Stimulated activated CD4-positive, alpha-beta T cell treated with anti-CD3 and anti-CD28 coated beads, TNF-alpha, amount 100 ng/mL, for 1 hour (primary cell): ENCODE measurements at places on chromosomes 6 and 20.

DNA sequence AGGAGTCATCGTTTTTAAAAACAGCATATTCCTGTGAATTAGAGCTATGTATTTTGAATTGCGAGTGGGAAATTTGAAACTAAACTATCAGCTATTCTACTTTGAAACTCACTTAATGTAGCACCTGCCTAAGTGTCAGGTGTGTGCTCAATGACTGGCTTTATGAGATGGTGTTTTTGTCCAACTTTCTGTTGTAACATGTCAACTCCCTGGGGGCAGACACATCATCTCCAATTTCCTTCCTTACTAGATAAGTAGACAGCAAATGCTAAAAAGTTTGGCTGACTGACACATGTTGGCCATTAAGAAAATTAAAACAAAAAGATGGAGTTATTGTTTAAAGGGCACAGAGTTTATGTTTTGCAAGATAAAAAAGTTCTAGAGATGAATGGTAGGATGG lies 226.9 kb downstream of the TFAP2B start:
- DNase-seq: no peak

GRCh38 chr20:38129893-38130609 lies 35.0 kb downstream of the TGM2 start:
- DNase-seq: no peak

- DNase-seq: no peak
Measured at GRCh38 chr20:11120431-11120830, 446.6 kb upstream of the JAG1 start.

- no peak for DNase-seq
Measured at GRCh38 chr6:66866801-66867200, 1159.8 kb upstream of the EYS start.

- DNase-seq: no peak
Measured at GRCh38 chr6:65745614-65746013, 38.6 kb upstream of the EYS start.

DNA sequence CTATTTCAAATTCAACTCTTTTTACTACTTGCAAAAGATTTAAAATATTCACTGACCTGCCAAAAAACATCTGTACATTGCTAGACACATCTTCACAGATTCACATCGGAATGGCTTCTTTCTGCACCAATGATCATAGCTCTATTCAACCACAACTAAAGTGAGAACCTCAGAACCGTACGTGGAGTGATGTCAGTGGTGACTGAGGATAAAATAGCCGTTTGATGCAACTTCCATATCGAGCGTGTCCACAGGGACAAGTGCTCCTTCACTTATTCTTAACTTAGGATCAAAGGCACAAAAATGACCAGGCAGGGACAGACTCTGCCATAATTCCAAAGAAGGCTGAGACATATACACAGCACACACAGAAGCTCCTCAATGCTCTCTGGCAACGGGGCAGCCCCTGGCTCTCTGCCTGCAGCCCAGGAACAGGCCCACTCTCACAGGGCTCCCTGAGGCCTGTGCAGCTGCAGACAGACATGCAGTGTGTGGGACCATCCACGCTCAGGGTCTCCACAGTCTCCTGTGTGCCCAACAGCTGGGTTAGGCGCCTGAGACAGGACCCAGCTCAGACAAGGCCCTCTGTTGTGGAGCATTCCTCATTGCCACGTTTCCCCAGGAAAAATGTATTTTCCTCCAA lies 22.8 kb downstream of the FYN start:
- DNase-seq: no peak

GRCh38 chr20:51169813-51170212 lies 146.9 kb upstream of the KCNG1 start:
- DNase-seq: no peak

DNA sequence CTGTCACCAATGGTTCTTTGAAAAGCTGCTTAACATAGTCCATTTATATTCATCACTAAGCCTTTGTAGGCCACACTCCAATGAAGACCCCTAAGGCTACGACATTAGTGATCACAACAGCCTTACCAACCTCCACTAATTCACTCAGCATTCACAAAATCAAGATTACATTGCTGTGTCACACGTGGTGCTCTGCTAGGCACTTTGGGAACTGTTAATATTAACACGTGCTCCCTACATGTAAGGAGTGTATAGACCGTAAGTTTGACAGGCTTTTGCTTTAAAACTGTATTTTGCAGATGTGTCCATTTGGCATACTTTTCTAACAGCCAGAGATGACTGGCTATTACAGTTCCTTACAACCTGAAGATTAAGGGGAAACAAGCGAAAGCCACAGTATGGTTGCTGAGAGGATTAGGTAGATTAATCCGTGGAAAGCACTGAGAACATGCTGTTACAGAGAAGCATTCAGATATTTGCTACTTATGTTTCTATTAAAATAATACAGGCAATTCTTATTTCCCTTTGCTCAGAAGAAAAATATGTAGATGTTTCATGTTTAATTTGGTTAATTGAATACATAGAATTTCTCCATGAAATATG lies 69.7 kb downstream of the SAMD3 start:
- no peak for DNase-seq

GRCh38 chr6:116386581-116387299 lies 16.0 kb downstream of the DSE start:
- no peak for DNase-seq

DNA sequence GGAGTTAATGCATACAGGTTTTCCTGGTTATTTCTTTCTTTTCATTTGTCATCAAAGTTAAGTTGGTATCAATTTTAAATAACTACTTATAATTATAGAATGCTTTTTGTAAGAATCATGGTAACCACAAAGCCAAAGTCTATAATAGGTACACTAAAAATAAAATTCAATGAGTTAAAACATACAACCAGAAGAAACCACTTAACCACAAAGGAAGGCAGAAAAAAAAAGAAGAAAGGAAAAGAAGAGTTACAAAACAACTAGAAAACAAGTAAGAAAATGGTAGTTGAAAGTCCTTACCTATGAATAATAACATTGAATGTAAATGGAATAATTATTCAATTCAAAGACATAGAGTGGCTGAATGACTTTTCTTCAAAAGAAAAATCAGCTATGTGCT lies 45.6 kb downstream of the THBS2 start:
- DNase-seq: no peak

DNA sequence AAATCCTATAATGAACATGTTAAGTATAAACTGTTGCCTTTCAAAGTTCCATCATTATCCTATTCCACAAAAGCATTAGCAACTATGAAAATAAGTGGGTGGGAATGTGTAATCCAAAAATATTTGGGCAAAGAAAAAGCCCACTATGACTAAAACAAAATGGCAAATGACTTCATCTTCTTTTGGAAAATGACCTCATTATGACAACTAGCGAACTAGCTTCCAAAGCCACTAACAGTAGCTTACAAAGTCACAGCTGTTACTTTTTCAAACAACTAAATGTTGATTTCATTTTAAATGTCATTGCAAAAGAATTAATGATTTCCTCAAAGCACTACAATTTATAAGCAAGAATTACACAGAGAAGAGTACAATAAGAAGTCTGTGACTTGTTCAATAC lies 49.8 kb upstream of the RUNX2 start:
- DNase-seq: no peak

DNA sequence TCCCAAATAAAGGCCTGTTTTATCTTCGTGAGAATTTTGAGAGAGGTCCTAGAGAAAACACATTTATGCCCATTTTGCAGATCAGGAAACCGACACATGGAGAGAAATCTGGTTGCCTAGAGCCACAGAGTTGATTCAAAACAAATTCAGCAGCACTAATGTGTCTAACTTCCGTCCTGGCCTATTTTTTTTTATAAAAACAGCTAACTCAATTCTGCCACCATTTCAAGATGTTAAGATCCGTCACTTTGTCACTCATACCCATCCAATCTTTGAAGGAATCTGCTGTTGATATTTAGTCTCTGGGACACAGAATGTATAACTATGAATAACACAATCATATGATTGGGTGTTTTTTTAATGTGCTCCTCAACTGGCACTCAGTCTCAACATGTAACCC lies 611.1 kb upstream of the ARID1B start:
- no peak for DNase-seq

DNA sequence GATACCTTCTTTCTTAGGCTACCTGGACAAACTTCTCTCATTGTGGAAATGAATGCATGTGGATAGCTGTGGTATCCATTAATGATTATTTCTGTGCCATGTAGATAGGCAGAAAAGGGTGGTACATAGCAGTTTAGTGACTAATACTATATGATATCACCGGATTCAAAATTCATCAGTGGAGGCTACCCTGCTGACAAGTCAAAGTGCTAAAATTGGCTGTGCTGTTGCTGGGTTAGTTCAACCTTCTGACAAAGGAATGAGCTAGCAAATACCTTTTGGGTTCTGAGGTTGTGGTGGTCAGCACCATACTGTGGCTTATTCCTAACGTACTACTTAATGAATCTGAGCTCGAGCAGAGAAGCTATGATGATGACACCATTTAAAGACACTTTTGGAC lies 109.1 kb downstream of the TFAP2B start:
- no peak for DNase-seq

DNA sequence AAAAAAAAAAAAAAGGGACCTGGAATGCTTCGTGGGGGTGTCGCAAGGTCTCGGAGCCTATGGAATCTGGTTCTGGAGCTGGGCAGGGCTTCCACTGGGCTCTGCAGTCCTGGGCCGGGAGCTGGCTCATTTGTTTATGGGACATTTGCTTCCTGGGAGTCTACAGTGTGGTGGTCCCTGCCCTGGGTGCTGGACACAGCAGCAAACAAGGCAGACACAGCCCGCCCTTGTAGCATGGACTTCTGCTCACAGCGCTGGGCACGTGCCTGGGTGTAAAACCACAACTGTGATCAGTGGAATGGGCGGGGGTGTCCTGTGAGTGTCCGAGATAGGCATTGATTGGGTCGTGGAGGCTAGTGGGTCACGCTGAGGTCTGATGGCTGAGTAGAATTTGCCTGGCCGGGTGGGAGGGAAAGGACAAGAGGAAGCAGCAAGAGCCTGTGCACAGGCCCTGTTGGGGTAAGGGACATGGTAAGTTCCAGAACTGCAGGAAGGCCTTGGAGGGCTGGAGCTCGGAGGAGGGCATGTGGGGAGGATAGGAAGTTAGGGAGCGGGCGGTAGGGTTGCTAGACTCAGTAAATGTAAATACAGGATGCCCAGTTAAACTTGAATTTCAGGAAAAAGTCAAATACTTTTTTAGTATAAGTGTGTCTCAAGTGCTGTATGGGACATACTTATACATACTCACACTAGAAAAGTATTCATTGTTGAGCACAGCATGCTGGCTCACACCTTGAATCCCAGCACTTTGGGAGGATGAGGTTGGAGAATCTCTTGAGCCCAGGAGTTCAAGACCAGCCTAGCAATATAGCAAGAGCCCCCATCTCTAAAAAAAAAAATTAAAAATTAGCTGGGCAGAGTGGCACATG lies 61.3 kb upstream of the PMEPA1 start:
- no peak for DNase-seq

DNA sequence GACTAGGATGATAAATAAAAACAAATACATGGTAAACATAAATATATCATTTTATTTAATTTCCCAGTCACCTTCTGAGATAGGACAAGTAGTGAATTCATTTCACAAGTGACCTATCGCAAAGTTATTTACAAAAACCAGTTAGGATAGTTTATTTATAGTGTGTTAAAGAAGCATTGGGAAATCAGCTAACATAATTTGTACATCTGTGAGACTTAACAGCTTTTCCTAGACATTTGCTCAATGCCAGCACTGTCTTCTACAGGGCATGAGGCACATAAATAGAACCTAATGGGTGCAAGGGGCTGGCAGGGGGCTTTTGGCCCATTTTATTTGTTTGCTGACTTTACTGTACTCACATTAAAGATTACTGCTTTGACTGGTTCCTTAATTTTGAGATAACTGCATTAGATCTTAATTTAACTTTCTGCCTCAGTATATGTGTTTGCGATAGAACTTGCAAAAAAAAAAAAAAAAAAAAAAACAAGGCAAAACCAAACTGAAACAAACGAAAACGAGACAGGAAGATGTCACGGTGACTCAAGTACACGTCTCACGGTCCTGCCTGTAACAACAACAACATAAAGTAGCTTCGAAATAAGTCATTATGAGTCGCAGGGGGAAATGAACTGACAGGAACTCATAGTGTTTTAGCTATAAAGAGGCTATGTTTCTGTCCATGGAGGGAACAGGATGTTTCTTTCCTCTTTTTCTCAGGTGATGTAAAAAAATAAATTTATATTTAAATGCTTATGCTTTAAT lies 133.7 kb upstream of the GMDS start:
- DNase-seq: no peak

DNA sequence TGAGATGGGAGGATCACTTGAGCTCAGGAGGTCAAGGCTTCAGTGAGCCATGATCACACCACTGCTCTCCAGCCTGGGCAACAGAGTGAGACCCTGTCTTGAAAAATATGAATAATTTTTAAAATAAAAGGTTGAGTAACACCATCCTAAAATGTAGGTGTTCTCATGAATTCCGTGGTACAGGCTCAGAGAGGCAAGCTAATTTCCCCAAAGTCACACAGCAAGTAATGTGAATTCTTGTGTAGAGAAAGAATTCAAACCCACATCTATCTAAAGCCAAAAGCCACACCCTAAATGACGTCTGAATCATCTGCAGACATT lies 80.5 kb downstream of the ZNF217 start:
- no peak for DNase-seq

GRCh38 chr6:1082285-1082935 lies 229.5 kb upstream of the FOXQ1 start:
- DNase-seq: no peak

- DNase-seq: no peak
Measured at GRCh38 chr20:3754276-3754630, 13.3 kb downstream of the ADISSP start.

DNA sequence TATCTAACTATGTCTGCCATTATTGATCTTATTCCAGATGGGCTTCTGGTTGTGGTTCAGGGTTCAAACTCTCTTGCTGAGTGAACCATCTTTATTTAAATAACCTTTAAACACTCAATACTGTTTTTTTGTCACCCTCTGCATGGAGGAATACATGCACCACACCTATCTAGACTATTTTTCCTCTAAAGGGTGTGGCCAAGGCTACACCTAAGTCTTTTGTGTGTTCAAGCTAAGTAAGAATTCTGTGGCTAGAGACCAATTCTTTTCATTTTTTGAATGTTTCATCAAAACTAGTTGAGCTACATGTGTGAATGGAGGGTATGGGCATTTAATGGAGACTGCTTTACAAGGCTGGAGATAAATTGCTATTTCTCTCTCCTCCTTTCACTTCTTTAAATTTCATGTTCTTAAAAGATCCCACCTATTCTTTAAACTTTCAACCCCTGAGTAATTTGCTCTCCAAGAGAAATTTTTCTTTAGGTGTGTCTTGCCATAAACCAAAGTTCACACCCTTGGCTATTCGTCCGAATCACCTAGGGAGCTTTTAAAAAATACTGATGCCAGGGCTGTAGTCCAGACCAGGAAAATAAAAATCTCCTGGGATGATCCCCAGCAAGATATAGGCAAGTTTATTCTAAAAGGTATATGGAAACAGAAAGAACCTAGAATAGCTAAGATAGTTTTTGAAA lies 24.8 kb upstream of the MBOAT1 start:
- no peak for DNase-seq

GRCh38 chr6:83117802-83118201 lies 50.3 kb downstream of the DOP1A start:
- DNase-seq: no peak
